ENCODE measurements at places on chromosomes 6 and 20.

- peak; percentile 35 for DNase-seq
Observed at GRCh38 chr6:134123666-134124208, 71.3 kb upstream of the SLC2A12 start.

DNA sequence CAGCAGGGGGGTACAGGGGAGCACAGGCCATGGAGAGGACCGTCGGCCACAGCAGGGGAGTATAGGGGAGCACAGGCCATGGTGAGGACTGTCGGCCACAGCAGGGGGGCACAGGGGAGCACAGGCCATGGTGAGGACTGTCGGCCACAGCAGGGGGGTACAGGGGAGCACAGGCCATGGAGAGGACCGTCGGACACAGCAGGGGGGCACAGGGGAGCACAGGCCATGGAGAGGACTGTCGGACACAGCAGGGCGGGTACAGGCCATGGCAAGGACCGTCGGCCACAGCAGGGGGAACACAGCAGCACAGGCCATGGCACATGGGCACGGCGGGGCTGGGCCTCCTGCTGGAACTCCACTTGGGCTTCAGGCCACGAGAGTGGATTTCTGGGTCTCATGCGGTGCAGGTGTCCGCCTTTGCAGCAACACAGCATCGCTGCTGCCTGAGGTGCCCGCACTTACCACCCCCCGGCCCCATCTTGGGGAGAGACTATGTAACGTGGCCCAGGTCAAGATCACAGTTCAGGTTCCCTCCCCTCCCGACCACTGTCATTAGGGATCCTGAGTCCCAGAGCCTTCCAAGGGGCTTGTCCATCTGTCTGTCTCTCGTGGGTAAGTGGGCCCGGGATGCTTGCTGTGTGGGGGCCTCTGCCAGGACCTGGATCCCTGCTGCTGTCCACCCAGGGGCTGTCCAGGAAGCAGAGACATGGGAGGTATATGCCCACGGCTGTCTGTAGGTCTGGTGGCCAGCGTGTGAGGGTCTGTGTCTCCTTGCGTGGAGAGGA, 2.5 kb downstream of the NPBWR2 start:
- no peak for DNase-seq

GRCh38 chr6:159693894-159694545, 979 bp upstream of the SOD2 start:
- peak; percentile 71 for DNase-seq

GRCh38 chr6:149544646-149545257, 1.1 kb downstream of the PPIL4 start:
- no peak for DNase-seq

GRCh38 chr6:139569566-139569965, 195.1 kb upstream of the CITED2 start:
- peak; percentile 44 for DNase-seq

- DNase-seq, result no peak
Observed at GRCh38 chr6:1536526-1537429, 72.9 kb upstream of the FOXC1 start.

DNA sequence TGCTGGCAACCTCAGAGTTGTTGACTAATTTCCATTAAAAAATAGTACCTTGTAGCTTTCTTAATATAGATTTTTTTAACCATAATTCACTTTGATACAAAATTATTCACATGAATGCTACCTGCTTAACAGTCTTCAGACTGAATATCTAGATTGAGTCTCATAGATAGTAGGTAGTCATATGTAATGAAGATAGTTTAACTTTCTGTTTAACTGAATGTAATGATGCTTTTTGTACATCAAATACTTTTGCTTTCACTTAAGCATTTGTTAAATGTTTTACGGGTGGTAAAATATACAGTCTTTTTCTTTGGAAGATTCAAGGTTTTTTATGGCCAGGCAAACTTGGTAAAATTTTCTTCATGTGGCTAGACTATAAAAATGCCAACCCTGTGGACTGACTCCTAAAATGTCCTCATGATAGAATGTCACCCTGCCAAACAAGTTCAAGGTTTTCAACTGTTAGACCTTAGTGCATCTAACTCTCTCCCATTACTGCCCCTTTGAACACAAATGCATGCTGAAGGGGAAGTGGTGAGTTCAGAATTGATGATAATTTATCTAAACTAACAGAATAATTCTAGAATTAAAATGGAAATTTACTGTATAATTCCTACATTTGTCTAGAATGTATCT, 16.4 kb downstream of the TBPL1 start:
- DNase-seq, result no peak

GRCh38 chr20:8788831-8789230, 280.1 kb upstream of the PLCB4 start:
- no peak for DNase-seq

GRCh38 chr6:131784561-131784960, 23.3 kb upstream of the ENPP1 start:
- no peak for DNase-seq

DNA sequence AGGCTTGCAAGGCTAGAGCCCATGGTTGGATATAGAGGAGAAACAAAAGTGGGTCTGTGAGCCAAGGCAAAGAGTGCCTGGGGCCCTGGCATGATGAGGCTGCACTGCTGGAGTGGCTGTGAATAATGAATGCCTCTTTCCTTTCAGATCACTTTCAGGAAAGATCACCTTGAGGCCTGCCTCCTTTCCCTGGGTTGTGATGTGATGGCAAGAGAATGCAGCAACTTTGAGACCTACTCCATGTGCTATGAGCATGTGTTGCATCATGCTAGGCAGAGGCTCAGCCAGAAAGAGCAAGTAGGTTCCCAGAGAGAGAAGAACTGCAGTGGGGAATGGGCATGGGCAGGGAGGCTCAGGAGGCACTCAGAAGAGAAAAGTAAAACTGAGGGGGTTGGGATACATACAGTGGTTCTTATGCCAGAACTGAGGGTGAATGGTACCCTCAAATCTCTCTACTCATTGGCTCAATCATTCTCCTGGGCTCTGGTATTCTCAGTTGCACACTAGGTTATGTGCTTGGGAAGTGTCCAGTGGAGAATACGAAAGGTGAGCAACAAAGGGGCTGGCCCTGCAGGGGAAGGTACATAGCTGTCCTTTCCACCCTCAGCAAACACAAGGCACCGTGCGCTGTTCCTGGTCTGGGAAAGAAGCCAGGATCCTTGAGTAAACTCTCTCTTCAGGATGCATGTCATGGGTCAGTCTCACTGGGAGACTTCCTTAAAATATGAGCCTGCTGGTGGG, 45.9 kb downstream of the CD164 start:
- peak; percentile 42 for DNase-seq

All from RWPE1 (cell line).